A549 treated with ZK216348 at 1 μM for 4 hours (cell line): ENCODE measurements at places on chromosomes 2 and 18. TPM values are rescaled to one million over a fixed set of nuclear protein-coding genes. Genes with fewer than 3 reads are reported as not detected.

The NEUROD1 gene
- total RNA-seq: not detected in 5 replicates

The SAG gene
- total RNA-seq: not detected in 5 replicates

The MYO3B gene
- total RNA-seq: not detected in 5 replicates

The TMEM163 gene
- total RNA-seq: 0.07 TPM in 2 of 5 replicates, not detected in the others

The TRAPPC8 gene
- total RNA-seq: 9.5 to 13.7 TPM (median 12.4 TPM) in 5 replicates

The CERKL gene
- total RNA-seq: 0.21 to 0.91 TPM (median 0.24 TPM) in 5 replicates

The PLGLB2 gene
- 0.36 to 0.42 TPM in 2 of 5 replicates, not detected in the others for total RNA-seq

The RIT2 gene
- total RNA-seq: not detected in 5 replicates

The ERBB4 gene
- not detected in 5 replicates for total RNA-seq

The GNAL gene
- total RNA-seq: 5.3 to 7.7 TPM (median 5.4 TPM) in 5 replicates

The RGPD6 gene
- 5.2 to 19.8 TPM (median 7.2 TPM) in 5 replicates for total RNA-seq
